WTC11 (cell line): ENCODE measurements at places on chromosomes 3 and 15. TPM values are rescaled to one million over a fixed set of nuclear protein-coding genes. Genes with fewer than 3 reads are reported as not detected.

MUSTN1 gene
- total RNA-seq, result 2.7 to 4.2 TPM (median 3.3 TPM) in 3 replicates

SNTN gene
- not detected in 3 replicates for total RNA-seq

GOLGA8S gene
- total RNA-seq, result 0.16 to 0.23 TPM (median 0.22 TPM) in 3 replicates

CXCR6 gene
- total RNA-seq, result not detected in 3 replicates

GNB4 gene
- total RNA-seq, result 33.8 to 38.2 TPM (median 36.7 TPM) in 3 replicates

FBXW12 gene
- 1.9 to 2.5 TPM (median 2.0 TPM) in 3 replicates for total RNA-seq

RAB6B gene
- total RNA-seq, result 14.9 to 21.0 TPM (median 18.0 TPM) in 3 replicates

TNNC1 gene
- total RNA-seq, result 4.3 to 5.7 TPM (median 5.6 TPM) in 3 replicates

ADGRG7 gene
- total RNA-seq, result not detected in 3 replicates

SH3GL3 gene
- 7.8 to 9.2 TPM (median 8.0 TPM) in 3 replicates for total RNA-seq

COL6A5 gene
- total RNA-seq, result 0.02 to 0.05 TPM in 2 of 3 replicates, not detected in the other

ZDHHC3 gene
- 57.7 to 59.1 TPM (median 58.0 TPM) in 3 replicates for total RNA-seq

NEK10 gene
- 0.37 to 1.4 TPM (median 0.73 TPM) in 3 replicates for total RNA-seq

ALDH1A2 gene
- 1.1 to 1.3 TPM (median 1.2 TPM) in 3 replicates for total RNA-seq

GRCh38 chr3:46349484-46350261 lies 4.2 kb upstream of the CCR2 start:
- DNase-seq, result no peak

- no peak for DNase-seq
Observed at GRCh38 chr3:150174179-150174578, 203.5 kb upstream of the PFN2 start.

DNA sequence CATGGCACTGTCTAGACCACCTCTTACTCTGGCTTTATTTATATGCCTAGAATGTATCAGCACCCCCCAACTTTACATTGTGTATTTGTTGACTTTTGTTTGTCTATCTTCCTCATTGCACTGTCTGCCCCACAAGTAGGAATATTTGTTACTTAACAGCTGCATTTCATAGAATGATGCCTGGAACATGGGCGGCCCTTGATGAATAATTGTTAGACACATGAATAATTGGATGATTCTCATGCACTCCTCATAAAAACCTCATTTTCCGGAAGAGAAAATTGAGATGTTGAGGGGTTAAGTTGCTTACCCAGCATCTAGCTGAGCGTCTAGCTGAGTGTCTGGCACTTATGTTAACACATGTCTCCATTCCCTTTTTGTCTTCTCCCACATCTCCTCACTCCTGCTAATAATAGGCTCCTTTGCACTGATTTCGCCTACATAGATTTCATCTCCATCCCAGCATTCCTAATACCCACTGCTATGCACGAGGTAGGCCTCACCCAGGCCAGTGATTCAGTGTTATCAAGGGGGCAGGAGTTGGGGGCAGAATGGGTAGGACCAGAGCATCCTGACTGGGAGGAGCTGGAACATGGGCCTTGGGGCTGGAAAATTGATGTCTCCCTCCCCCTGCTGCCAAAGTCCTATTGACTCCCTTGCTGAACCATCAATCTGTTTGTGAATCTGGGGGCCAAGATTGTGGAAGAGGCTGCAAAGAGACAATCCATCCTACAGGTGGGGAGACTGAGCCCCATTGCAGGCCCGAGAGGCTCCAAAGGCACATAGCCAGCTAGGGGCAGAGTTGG lies 7.8 kb upstream of the WNT7A start:
- no peak for DNase-seq

GRCh38 chr15:43516185-43516584 lies 1.2 kb upstream of the MAP1A start:
- no peak for DNase-seq

DNA sequence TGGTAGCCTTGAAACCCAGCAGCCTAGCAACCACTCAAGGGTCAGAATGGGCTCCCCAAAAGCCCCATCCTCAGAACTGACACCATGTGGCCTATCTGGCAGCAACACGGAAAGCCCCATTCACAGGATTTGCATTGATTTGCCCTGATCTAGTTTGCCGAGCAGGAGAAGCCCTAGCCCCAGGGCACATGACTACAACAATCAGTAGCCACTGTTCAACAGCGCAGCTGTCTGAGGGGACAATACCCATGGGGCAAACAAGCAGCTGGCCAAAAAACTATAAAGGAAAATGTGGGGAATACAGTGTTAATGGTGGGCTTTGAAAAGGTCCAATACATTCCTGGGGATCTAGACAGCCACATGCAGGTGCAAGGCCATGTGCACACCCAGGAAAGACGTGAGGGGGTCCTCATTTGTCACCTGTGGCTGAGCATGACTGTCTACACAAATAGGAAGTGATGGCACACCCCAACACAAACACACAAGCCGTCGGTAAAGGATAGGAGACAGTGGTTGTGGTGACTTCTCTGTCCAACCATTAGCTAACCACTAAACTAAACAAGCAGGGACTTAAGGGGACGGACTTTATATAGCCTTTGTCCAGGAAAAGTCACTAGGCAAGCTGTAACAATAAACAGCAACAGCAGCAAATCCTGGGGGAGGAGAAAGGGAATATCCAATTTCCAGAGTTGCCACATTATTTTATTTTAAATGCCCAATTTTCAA lies 113.7 kb downstream of the LRIG1 start:
- no peak for DNase-seq

DNA sequence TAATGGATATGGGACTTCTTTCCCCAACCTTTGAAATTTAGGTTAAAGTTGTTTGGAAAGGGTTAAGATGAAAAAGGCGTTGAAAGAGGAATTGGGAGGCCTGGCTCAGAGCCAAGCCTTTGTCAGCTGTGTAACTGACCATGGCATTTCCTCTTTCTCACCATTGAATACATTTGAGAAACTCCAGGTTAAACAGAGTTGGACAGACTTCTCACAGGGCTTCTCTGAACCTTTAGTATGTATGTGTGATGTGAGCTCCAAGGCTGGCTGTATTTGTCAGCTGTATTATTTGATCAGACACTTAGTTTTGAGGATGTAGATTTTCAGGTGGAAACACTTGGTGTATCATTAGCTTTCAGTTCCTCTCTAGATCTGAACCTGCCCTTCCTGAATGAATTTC lies 136.4 kb upstream of the GOLGA6L4 start:
- DNase-seq, result no peak

DNA sequence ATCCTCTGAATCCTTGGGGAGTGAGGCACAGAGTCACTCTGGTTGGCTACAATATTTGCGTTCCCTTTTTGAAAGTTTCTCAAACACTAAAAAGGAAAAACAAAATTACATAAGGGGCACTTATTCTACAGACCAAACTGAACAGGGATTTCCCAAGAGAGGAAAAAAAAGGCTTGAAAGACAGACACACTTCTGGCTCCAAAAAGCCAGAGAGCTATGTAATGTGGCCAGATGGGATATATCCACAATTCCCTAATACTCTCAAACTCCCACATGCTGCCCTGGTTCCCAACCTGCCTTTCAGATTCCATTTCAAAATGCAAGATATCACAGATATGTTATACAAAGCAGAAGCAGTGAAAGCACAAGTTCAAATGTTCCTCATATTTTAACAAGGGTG lies 1.6 kb downstream of the FRMD4B start:
- DNase-seq, result no peak

DNA sequence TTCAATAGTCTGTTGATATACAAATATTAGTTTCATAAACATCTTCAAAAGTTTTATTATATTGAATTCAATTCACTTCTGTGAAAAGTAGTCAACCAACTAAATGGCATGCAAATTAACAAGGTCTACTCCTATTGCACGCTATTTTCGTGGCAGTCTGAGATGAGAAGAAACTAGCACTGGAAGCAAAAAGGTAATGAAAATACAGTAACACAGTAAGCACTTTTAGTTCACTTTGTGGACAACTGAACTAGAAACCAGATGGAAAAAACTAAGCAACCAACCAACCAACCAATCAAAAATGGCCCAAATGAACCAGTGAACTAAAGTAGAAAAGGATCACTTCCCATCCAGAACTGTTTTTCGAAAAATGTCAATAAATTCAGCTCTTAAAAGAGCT lies 55.7 kb upstream of the ACTC1 start:
- no peak for DNase-seq

GRCh38 chr3:46186471-46187340 lies 21.4 kb downstream of the CCR1 start:
- no peak for DNase-seq

GRCh38 chr3:31508452-31509146 lies 24.1 kb upstream of the STT3B start:
- no peak for DNase-seq

GRCh38 chr15:100134586-100134985 lies 207.2 kb downstream of the ADAMTS17 start:
- no peak for DNase-seq

GRCh38 chr3:29275309-29275708 lies 5.6 kb upstream of the RBMS3 start:
- no peak for DNase-seq

GRCh38 chr15:49696433-49696832 lies 75.6 kb downstream of the DTWD1 start:
- no peak for DNase-seq

GRCh38 chr15:61393949-61394348 lies 164.8 kb upstream of the RORA start:
- no peak for DNase-seq

GRCh38 chr15:68526269-68526668 lies 52.5 kb upstream of the CORO2B start:
- no peak for DNase-seq

DNA sequence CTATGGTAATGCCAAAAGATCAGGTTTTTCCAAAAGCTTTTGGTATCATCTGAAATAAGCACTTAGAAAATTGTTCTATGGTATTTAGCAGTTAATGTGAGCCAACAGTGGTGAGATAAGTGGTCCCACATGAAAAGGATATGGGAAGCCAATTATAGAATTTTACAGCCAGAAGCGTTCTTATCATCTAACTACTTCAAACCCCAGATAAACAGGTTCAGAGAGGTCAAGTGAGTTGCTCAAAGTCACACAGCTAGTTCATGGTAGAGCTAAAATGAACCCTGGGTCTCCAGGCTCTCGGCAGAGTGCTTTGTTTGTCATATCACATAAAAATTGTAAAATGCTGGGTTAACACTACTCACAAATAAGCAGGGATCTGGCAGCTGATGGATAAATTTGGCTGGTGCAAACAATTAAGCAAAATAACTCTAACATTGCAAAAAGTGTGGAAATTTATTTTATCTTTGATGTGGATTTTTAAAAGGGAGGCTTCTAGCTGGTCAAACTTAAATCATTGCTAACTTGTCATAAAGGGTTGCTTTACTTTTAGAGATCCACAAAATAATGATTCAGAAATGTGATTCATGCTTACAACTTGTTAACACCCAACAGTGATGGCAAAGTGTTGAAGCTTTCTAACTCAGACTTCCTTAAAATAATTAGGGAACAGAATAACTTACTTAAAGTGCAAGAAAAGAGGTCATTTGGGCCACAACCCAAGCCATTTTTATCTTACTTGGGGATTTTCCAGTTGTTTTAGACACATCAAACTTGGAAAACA lies 202.8 kb upstream of the TBC1D5 start:
- DNase-seq, result no peak

GRCh38 chr15:80861731-80862170 lies 82.6 kb downstream of the CEMIP start:
- DNase-seq, result no peak

GRCh38 chr3:111571907-111572460 lies 23.2 kb downstream of the ZBED2 start:
- DNase-seq, result no peak

DNA sequence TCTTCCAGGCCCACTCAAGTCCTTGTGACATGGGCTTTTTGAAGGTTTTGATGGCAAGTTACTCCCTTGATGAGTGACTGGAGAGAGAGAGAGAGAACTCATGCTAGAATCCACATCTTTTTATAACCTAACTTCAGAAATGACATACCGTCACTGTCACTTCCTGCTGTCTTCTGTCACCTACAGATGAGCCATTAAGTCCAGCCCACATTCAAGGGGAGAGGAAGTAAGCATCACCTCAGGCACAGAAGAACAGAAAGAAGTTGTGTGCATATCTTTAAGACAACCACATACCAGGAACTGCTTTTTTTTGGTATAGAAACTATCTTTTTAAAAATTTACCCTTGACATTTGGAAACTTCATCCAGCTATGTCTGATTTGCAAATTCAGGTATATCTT lies 16.6 kb upstream of the TXNRD3 start:
- DNase-seq, result no peak

GRCh38 chr3:65833761-65834505 lies 204.8 kb downstream of the MAGI1 start:
- no peak for DNase-seq

GRCh38 chr3:27680517-27681246 lies 41.4 kb downstream of the EOMES start:
- peak; percentile 17 for DNase-seq

- no peak for DNase-seq
Observed at GRCh38 chr15:73582851-73583379, 50.3 kb downstream of the NPTN start.

- no peak for DNase-seq
Observed at GRCh38 chr15:62093809-62094208, 27.0 kb downstream of the C2CD4A start.

DNA sequence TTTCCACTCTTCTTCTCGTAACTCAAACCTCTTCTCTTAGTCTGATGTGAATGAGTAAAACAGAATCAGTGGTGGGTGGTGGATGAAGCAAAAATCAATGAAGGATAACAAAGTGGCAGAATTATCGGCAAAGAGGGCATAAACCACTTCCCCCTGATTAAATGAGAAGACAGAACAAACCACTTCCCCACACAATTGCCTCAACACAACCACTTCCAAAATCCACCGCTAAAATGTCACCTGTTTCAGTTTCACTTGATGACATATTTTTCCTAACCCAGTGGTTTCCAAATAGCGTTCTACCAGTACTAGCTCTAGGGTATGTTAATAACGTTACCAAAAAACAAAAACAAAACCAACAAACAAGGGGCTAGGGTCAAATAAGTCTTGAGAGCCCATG lies 478.7 kb upstream of the WNT5A start:
- no peak for DNase-seq

- no peak for DNase-seq
Observed at GRCh38 chr3:38364721-38365400, 18.3 kb downstream of the XYLB start.

GRCh38 chr15:75902129-75902557 lies 1.5 kb upstream of the FBXO22 start:
- DNase-seq, result peak; percentile 47

- DNase-seq, result no peak
Observed at GRCh38 chr3:54954521-54954920, 26.7 kb upstream of the LRTM1 start.

DNA sequence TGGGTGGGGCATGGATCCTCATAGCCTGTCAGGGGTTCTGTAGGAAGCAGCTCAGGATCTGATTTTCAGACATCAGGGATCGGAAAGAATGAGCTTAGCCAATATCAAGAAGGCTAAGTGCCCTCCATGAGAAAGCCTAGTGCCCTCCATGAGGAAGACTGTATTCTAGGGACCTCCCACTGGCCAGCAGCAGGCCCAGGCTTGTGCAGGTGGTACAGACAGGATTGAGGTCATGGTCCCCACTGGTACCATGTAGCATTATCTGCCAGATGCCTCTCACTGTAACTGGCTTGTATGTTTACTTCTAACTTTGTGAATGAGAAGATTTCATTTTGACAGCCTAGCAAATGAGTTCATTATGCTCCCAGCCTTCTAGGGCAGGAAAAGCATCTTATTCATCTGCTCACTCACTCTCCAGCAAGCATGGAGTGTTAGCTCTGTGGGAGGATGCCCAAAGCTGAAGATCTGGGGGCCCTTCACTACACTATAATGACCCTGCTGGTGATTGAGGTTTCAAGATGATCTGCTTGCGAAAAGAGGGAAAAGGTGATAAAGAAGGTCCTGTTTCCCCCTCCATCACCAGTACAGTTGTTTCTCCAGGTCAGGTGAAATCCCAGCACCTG lies 7.5 kb downstream of the EPHB1 start:
- no peak for DNase-seq
